ENCODE measurements at places on chromosomes 3 and 15. TPM values are rescaled to one million over a fixed set of nuclear protein-coding genes. Genes with fewer than 3 reads are reported as not detected.

Gene HESX1
- total RNA-seq: 0.66 TPM

Gene EBLN2
- total RNA-seq: 5.5 TPM

Gene SLC24A5
- total RNA-seq: not detected

Gene EEFSEC
- 14.6 TPM for total RNA-seq

DNA sequence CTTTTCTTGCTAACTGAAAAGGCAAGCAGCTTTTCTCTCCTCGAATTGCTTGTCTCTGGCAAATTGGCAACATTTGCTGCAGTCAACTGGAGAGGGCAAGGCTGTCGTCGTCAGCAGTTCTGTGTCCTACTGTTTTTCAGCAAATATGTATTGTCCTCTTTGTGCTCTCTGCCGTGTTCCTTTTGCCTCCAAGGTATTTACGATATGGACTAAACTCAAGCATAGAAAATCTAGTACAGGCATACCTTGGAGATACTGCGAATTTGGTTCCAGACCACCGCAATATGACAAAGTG lies 558 bp upstream of the SLC30A4 start:
- DNase-seq: no peak

GRCh38 chr3:4956099-4956498 lies 23.1 kb upstream of the BHLHE40 start:
- DNase-seq: no peak

GRCh38 chr15:64548235-64548634 lies 87.9 kb downstream of the ZNF609 start:
- DNase-seq: no peak

DNA sequence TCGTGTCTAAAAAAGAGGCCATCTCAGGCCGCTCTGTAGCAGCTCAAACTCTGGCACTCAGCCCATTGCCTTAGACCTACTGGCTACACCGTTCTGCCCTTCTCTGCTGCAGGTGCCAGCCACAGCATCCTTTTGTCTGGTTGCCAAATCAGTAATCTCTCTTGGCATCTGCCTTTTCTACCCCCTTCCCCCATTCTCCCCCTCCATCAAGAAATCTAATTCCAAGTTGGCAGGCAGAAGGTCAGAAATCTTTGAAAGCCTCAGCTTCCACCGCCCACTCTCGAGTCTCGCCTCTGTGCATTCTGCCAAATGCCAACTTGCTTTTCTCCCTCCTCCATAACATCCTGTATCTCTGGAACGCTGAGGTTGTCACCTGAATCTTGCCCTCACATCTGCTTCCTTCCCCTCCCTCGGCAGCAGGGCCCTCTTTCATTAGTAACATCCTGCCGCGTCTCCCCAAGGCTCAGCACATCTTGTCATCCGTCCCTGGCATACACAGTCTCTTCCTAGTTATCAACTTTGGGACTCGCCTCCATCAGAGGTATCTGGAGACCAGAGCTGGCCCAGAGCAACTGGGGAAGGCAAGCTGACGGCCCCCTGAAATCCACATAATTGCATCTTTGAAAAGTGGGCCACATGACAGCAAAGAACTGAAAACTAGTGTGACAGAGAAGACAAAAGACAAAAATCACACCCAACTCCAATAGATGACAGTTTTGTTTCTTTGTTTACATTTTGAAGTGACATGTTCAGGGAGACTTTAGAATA lies 312.0 kb upstream of the CCDC54 start:
- DNase-seq: peak; percentile 49

DNA sequence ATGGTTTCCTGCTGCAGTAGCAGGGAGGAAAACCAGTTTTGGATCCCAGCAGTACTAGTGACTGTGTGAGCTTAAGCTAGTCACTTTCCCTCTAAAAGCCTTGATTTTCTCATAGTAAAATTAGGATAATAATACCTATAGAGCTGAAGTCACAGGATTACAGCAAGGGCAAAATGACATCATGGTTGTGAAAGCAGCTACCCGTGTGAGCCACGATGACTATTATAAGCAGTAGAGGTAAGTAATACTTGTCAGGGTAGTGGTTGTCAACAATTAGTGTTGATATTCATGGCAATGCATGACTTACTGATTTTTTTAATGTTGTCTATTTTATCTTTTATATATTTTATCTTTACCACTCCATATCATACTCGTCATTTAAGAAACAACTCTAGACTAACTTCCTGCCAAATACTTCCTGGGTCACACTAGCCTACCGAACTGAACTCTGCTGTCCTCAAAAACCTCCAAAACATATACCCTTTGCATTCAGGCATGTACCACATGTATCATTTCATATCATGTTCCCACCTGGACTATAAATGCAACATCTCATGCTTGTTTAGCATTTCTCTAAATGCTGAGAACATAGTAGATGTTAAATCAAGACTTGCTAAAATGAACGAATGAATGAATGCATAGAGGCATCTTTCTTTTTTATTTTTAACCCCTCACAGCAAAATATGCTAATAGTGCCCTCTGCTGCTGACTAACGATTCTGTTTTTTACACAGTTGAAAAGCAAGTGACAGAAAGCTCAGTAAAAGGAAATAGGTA lies 172.6 kb downstream of the P3H2 start:
- DNase-seq: peak; percentile 73

GRCh38 chr3:50657407-50657806 lies 17.3 kb upstream of the DOCK3 start:
- no peak for DNase-seq

- no peak for DNase-seq
These were observed 11.5 kb downstream of the GATA2 start for GRCh38 chr3:128481438-128481942.

- DNase-seq: no peak
These were observed 219.3 kb downstream of the EBLN2 start for GRCh38 chr3:73280746-73281145.

- DNase-seq: no peak
These were observed 2.5 kb downstream of the COL7A1 start for GRCh38 chr3:48592519-48593087.

DNA sequence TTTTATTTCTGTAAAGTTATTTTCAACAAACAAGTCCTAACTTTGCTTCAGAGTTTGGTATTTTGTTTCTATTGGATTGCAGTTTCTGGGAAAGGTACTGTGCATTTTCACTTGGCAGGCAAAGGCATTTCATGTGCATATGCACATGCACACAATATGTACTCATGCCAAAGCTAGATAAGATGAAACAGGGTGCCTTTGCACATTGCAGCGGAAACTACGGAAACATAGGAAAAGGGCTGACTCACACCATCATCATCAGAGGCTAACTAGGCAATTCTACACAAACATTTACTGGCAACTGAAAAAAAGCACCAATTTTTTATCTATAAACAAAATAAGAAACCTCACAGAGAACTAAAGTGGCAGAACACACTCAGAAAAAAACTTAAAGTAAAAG lies 550.6 kb upstream of the NECTIN3 start:
- DNase-seq: peak; percentile 88

GRCh38 chr15:60396100-60396499 lies 1.7 kb downstream of the ANXA2 start:
- DNase-seq: no peak

DNA sequence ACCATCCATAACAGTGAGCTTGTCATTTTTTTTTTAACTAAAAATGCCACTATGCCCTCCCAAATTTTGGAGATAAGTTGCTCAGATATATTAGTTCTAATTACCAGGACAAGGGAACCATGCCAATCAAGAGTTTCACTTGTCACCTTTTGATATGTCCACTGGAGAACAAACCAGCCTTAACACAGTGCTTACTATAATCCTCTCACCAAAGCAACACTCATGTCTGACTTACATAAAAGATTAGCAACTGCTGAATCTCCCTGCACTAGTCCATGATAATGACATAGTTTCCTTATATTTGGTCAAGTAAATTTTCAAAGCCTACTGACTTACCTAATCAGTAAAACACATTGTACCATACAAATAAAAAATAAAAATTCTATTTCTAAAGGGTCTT lies 44.4 kb downstream of the TTBK2 start:
- DNase-seq: no peak

DNA sequence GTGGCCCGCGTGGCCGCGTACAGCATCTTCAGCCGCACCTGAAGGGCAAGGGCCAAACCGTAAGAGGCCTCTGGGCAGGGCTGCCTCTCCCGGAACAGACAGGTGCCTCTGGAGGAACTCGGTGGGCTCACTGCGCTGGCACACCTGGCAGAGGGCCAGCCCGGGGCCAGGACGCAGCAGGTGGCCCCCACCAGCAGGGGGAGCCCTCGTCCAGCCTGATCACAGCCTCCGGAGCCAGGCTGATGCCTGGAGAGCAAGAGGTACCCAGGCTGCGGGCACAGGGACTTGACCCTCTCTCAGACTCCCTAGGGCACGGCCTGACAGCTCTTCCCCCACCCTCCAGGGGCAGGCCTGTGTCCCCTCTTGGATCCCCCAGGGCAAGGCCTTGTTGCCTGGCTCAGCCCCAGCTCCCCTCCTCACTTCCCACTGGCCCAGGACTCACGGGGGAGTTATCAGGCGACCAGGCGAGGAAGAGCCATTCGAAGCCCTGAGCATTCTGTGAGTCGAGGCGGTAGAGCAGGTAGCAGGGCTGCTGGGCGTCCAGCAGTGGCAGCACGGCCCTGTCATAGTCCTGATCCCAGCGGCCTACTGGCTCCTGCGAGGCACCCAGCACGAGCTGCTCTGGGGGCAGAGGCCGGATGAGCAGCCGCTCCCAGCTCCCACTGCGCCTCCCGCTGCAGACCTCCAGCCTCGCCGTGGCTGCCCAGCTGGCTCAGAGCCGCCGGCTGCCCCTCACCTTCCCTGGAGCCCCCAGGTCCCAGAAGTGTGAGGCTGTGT lies 6.2 kb upstream of the TLR9 start:
- DNase-seq: peak; percentile 72

- DNase-seq: peak; percentile 15
These were observed 15.4 kb upstream of the FGD5 start for GRCh38 chr3:14803101-14803980.

- DNase-seq: no peak
These were observed 116.0 kb downstream of the LIPC start for GRCh38 chr15:58547628-58548307.

DNA sequence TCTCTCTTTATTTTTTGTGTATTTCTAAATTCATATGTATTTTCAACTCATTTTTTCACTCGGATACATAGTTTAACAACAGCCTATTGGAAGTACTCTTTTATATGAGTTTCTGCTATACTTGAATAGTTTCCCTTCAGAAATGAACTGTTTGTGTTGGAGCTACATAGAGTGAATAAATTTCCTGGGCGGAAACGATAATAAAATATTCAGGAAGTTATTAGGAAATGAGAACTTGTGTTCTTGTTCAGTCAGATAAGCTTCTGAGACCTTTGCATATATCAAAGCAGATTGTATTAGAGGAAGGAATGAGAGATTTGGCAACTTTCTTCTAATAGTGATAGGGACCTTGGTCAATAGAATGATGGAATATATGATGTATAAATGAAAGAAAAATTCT lies 27.3 kb downstream of the NEO1 start:
- no peak for DNase-seq

DNA sequence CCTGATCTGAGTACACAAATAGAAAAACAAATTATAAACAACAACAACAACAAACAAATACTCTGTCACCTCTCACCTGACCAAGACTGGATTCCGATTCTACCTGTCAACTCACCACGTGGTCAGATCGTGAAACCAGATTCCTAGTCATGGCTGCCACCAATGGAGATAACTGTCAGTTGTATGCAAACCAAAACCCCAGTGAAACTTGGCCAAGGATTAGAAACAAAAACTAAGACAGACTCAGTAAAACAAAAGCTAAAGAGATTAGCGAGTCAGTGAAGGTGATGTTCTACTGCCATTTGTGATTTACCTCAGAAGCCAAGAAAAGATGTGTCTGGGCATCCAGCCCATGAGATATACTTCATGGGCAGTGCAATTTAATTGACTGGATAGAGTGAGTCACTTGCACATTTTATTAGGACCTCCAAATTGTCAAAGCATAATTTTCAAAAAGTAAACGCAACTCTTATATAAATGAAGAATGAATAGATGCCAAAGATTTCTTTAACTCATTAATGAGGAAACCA lies 31.1 kb downstream of the PHLDB2 start:
- DNase-seq: no peak

DNA sequence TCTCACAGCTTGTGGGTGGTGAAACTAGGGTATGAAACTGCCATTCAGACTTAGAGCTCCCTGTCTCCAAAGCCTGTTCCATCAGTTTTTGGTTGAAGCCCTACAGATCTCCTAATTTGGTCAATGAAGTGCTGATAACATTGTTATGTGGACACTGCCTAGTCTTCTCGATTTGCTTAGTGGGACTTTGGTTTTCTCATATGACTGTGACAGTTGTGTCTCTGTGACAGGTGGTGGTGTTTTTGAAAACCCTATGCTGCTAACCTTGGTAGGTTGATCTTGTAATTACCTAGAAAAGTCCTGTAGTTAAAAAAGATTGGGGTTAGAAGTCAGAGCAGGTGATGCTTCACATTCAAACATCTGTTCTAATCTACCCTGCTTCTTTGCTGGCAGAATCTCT lies 9.2 kb downstream of the PPM1L start:
- no peak for DNase-seq

DNA sequence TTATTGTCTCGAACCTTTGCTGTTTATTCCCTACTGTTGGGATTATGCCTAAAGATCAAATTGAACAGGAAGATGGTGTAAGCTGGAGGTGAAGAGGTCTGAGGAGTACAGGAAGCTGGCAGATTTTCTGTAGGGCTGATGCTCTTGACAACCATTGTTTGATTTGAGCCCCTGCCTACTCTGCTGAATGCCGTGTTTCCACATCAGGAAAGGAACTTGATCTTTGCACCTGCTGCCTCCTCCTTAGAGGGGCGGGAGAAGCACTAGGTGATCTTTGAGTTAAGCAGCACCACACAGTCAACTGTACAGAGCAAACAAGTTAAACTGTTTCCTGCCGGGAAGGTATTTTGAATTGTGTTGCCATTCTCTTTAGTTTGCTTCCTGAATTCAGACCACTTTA lies 364.6 kb upstream of the EPHA6 start:
- DNase-seq: no peak

DNA sequence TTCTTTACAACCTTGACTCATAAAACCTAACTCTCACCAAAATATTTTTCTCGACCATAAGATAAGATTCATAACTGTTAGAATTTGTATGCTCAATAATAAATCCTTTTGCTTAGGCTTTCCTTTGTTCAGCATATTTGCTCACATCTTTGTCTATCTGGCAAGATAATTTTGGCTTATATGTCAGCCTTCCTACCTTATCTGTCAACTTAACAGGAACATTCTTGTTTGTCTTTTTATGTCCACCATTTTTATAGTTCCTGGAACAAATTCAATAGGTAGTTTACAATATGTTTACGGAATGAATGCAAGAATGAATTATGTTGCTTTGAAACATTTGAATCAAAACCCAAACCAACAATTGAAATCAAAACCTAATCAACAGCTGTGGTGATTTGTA lies 41.0 kb upstream of the P2RY1 start:
- no peak for DNase-seq

DNA sequence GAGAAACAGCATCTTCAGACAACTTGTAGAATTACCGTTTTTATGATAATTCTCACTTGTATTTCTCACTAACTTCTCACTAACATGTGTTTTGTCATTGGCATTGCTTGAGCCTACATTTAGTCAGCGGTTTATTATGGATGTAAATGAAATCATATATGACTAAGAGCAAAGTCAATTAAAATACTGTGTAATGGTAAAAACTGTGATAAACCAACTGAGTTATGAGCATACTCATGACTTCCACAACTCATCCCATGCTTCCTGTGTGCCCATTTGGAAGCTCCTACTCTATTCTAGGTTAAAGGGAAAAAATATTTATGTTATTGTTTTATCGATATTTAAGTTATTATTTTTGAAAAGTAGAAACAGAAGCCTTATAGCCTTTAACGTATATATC lies 12.8 kb downstream of the PXK start:
- no peak for DNase-seq
